ENCODE measurements at places on chromosomes 13 and 19. TPM values are rescaled to one million over a fixed set of nuclear protein-coding genes. Genes with fewer than 3 reads are reported as not detected.

- no peak for DNase-seq
These were observed 22.8 kb downstream of the RASA3 start for GRCh38 chr13:114109641-114110041.

The LCP1 gene
- 20.7 TPM for total RNA-seq

The PINLYP gene
- 0.88 TPM for total RNA-seq

DNA sequence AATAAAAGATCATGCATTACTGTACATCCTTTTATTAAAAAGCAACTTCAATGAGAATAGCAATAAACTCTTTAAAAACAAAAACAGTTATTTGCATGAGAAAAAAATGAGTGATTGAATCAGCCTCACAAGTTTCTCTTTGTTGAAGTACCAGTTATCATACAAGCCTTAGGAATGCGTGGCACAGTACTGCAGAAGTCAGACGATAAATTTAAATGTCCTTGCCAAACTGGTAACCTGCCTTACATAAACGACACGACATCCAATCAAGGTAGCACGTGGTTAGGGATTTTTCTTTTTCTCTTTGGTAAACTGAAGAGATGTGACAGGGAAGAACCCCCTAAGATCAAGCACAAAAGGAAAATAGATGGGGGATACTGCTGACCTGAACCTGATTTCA lies 251.0 kb downstream of the KLF12 start:
- no peak for DNase-seq

GRCh38 chr19:35232912-35233311 lies 4.4 kb upstream of the FAM187B start:
- DNase-seq: peak; percentile 22

DNA sequence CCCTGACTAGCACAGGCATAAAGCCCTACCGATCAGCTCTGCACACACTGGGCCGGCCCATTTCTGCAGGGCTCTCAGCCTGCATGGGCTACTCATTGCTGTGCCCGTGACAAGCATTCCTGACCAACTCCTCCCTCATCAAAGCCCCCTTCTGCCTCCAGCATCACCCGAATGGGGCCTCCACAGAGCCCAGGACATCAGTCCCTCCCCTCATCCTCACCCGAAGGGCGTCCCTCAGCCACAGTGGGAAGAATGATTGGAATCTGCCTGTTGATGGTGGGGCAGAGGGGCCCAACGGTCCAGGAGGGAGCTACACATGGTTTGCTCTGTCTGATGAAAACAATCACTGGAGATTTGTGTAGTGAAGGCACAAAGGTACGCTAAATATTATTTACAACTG lies 43.8 kb downstream of the SERP2 start:
- DNase-seq: no peak

DNA sequence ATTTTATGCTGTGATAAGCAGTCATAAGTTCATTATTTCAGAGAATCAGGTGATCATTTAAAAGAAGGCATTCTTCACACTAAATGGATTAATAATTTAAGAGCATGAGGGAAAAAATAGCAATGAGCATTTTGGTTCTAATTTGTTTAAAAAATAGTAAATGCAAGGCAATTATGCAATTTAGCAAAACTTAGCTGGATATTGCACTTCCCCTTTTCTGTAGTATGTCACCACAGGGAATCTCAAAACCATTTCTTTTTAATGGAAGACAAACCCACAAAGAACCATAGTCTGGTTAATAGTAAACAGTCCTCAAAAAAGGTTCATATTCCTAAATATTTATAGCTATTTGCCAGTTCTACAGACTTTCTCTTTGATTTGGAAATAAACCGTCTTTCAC lies 30.2 kb downstream of the COG6 start:
- DNase-seq: no peak

The CFAP97D2 gene
- not detected for total RNA-seq

DNA sequence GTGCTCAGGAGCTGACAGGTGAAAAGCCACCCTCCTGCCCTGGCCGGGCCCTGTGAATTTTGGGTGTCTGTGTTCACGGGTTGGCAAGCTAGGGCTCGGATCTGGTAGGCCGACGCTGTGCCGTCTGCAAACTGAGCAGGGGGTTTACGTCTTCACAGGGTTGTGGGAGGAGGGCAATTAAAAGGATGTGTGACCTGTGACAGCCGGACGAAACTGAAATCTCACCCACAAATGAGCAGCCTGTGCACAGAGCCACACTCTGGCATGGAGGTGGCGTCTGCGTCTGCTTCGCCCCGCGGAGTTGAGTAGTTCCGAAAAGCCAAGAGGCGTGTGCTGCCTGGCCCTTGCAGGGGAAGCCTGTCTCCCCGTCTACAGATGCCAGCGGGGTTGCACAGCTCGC lies 117.3 kb downstream of the KDM4B start:
- no peak for DNase-seq

GRCh38 chr19:23789246-23789645 lies 30.6 kb upstream of the ZNF681 start:
- DNase-seq: no peak

- no peak for DNase-seq
These were observed 18.7 kb downstream of the CACNG7 start for GRCh38 chr19:53927739-53928138.

The MIR17HG gene
- 1.9 TPM for total RNA-seq

The ZNF222 gene
- total RNA-seq: 0.96 TPM

The COL5A3 gene
- total RNA-seq: 24.3 TPM

- DNase-seq: no peak
These were observed 173.7 kb upstream of the SLITRK5 start for GRCh38 chr13:87497426-87497825.

GRCh38 chr19:42316223-42317211 lies 3.4 kb downstream of the TMEM145 start:
- no peak for DNase-seq

- no peak for DNase-seq
These were observed 88.5 kb upstream of the C1QTNF9B start for GRCh38 chr13:23985839-23986238.

DNA sequence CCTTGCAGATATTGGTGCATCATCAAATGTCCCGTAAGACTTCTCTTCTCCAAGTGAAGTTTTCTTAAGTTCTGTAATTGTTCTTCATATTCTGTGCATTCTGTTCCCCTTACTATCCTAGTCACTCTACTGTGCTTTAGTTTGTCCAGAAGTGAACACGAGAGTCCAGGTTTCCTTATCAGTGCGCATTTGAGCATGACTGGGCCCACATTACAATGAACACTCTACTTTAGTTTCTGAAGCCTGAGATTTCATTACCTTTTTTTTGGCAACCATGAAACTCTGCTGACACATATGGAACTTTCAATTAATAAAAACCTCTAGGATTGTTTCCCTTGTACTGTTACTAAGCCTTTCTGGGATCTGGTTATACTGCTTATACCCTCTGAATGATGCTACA lies 270.0 kb downstream of the KCNRG start:
- no peak for DNase-seq

- no peak for DNase-seq
These were observed 1563.2 kb upstream of the MIR17HG start for GRCh38 chr13:89784161-89784809.

The PTGER1 gene
- 0.13 TPM for total RNA-seq

DNA sequence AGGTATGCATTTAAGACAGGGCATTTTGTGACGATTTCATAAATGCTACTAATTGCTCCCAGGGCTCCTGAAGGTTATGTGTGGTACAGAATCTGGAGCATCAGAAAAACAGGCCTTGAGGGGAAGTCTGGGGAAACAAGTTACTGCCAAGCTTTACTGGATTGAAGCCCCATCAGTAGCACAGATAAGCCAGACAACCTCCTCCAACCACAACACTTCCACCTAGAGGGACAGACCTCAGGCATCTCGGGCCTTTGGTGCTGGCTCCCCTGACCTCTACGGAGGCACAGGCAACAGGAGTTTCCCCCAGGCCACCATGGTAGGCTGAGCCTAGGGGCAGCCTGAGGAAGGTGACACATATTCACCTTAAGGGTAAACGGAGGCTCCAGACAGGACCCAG lies 54.1 kb downstream of the ABCC4 start:
- no peak for DNase-seq

- DNase-seq: peak; percentile 46
These were observed 407 bp upstream of the ZNF550 start for GRCh38 chr19:57560049-57560491.

The APOC1 gene
- 6,817 TPM for total RNA-seq

DNA sequence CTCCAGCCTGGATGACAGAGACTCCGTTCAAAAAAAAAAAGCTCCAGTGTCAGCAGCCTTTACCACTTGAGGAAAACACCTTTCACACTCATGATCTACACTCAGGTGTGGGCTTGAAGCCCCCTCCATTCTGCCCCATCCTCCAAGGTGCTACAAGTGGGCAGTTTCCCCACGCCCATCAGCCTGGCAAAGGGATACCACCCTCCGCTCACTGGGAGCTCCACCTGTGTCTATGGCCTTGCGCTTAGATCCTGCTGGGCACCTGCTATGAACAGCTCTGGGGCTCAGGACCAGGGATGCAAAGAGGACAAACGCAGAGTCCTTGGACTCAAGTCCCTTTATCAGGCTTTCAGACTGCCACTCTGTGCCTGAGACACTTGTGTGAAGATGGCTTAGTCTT lies 127.8 kb downstream of the CRYL1 start:
- no peak for DNase-seq

DNA sequence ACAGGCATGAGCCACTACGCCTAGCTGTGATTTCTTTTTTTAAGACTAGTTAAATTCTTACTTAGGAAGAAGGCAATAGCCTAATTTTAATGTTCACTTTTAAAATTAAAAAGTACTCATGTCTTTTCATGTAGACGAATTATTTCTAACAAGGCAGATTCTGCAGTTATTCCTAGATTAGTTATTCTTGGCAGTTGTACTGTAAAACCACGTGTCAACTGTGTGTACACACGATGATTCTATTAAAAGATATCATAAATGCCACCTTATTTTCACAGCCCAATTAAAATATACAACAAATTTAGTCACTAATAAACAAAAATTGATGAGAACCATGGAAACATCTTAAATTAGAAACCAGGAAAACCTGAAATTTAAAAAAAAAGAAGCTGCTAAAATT lies 10.6 kb upstream of the FOXO1 start:
- no peak for DNase-seq

The ATXN8OS gene
- not detected for total RNA-seq

GRCh38 chr19:28605501-28606268 lies 607.3 kb downstream of the UQCRFS1 start:
- DNase-seq: no peak

DNA sequence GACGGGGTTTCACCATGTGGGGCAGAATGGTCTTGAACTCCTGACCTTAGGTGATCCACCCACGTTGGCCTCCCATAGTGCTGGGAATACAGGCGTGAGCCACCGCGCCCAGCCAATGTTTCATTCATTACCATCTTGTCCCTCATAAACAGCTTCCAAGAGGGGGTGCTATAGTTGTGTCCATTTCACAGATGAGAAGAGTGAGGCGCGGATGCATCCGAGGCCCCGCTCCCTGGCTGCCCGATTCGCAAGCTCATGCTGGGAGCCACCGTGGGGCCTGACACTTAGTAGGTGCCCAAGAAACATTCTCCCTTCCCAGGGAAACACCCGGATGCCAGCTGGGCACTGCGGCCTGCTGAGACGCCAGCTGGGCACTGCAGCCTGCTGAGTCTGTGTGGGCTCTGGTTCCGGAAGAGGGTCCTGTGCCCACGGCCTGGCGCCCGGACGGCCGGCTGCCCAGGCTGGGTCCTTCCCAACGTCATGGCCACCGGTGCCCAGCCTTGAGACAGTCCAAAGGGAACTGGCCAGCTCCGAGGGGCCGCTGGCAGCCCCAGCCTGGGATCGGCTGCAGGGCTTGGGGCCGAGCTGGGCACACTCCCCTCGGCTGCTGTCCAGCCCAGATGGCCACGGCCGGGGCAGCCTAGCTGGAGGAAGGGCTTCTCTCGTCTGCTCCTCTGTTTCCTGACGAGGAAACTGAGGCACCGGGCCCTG lies 54.7 kb downstream of the NFIC start:
- DNase-seq: no peak

The KLF5 gene
- 0.73 TPM for total RNA-seq

DNA sequence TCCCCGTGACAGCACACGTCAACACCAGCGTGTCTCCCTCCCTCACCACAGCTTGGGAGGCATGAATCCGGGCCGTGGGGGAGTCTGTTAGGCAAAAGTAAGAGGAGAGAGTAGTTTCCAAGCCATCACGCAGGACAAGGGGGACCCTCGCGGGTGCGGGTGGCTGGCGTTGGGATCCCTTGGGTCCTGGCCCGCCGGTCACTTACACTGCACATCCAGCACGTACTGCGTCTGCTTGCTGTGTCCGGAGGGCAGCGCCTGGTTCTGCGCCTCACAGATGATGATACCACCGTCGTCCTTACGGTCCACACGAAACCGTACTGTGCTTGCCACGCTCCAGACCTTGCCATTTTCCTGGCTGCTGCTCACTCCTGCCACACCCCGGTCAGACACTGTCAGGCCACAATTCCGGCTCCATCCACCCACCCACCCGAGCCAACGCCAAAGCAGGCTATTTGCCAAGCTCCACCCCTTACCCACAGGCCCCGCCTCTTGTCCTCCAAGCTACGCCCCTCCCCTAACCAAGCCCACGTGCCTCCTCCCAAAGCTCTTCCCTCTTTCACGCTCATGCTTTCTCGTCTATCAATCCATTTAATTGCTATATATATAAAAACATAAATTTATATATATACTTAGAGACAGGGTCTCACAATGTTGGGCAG lies 6.6 kb upstream of the ZNF428 start:
- no peak for DNase-seq

- DNase-seq: no peak
These were observed 27.2 kb downstream of the ATP4B start for GRCh38 chr13:113630804-113631203.

The SLC5A5 gene
- not detected for total RNA-seq

DNA sequence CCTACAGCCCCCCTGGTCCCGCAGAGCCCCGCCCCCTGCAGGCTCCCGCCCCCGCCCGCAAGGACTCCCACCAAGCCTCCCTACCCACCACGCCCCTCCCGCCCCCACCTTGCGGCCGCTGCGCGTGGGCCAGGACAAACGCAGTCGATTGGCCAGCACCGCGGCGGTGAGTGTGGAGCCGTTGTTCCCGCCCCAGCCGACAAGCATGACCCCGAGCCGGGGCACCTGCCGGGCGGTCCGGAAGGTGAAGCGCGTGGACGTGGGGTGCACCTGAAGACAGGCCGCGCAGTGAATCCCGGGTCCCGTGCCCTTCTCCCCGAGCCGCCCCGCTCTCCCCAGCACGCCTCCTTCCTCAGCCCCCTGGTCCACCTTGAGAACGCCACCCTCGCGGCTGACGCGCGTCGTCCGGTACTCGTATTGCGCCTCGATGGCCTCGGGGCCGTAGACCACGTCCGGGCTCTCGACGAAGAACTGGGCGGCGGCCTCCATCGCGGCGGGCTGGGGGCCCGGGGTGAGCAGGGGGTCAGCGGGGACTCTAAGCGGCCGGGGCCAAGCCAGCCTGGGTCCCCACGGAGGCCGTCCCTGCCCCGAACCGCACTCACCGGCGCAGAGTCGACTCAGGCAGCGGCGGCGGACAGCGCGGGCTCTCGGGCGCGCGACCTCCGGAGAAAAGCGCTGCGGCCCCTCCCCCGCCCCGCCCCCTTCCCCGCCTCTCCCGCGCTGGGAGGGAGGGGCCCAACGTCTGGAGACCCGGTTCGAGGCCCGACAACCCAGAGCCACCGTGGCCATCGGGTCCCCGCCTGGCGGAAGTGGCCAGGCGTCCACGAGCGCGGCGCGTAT lies at the start of gene ISYNA1:
TSS of gene ISYNA1 (minus strand) at position 643 of the 840 bp plus-strand sequence. CDS start at position 489, 154 bp downstream.
- DNase-seq: no peak
